Lung microvascular endothelial cell (primary cell): ENCODE measurements at places on chromosomes 5 and 9. TPM values are rescaled to one million over a fixed set of nuclear protein-coding genes. Genes with fewer than 3 reads are reported as not detected.

DNA sequence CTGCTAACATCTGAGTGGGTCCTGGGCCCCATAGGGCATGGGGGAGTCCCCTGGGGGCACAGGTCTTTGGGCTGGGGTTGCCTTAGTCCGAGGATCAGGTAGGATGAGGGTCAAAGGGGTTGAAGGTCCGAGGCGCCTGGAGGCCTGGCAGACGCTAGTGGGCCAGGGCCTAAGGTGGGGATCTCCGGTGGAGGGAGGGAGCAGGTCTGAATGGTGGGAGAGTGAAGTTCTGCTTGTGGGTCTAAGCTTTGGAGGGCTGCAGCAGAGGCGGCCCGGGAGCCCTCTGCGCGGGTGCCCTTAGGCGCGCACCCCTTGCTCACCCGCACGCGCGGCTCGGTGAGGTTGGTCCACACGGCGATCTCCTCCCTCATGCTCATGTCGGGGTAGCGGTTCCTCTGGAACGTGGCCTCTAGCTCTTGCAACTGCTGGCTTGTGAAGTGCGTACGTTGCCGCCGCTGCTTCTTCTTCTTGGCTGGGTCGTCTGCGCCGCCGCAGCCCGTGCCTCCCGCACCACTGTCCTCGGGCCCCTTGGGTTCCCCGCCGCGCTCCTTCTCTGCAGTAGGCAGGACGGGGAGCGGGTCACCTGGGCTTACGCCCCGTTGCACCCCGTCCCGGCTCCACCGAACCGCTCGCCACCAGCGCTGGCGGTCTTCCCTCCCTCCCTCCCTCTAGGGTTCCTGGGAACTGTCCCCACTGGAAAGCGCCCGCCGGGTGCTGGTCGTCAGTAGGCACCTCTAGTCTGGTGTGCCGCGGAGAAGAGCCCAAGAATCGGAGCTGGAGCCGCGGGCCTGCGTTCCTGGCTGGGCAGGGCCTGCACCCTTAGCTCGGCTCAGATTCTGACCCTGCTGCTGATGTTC is 2.8 kb downstream of the PITX1 start:
- DNase-seq, result no peak

GRCh38 chr9:111436571-111436970 is 47.6 kb downstream of the ECPAS start:
- no peak for DNase-seq

Gene SPINK13
- total RNA-seq, result not detected in 2 replicates

GRCh38 chr9:125141251-125141650 is 2.1 kb downstream of the SCAI start:
- DNase-seq, result no peak

Gene CD14
- 1.1 and 2.8 TPM in 2 replicates for total RNA-seq
